ENCODE measurements at places on chromosomes 5 and 9.
A peak's percentile ranks its signal among the peaks of the same experiment; 100 is the strongest.

GRCh38 chr9:115109486-115109885 lies 8.5 kb downstream of the TNC start:
- peak; percentile 50 for DNase-seq

- no peak for DNase-seq
Observed at GRCh38 chr5:135632798-135633197, 54.0 kb upstream of the CXCL14 start.

GRCh38 chr9:105973951-105974351 lies 279.6 kb downstream of the TMEM38B start:
- DNase-seq, result no peak

DNA sequence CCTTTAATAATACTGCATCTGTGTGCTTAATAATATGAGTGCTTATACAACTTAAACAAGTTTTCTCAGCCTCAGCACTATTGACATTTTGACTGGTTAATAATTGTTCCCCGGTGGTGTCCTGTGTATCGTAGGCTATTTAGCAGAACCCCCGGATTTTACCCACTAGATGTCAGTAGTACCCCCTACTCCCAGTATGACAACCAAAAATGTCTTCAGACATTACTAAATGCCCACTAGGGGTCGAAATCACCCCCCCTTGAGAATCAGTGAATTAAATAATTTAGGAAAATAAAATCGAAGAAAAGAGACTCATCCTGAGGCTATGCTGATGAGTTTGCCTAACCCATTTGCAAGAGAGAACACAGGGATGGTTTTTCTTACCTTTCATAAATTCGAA lies 166.3 kb downstream of the ATP10B start:
- DNase-seq, result no peak

DNA sequence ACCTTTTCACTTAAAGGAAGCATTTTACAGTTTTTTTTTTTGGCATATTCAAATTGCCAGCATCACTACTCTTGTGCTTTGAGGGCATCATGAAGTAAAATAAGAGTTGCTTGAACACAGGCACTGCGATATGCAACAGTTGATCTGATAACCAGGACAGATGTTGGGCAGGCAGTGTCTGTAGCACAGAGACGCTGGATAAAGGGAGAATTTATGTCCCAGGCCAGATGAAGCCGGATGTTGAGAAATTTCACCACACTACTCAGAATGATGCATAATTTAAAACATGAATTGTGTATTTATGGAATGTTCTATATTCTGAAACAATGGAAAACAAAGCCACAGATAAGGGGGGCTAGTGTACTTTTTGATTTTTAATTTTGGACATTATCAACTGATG lies 71.4 kb downstream of the SLC12A2 start:
- DNase-seq, result peak; percentile 77

DNA sequence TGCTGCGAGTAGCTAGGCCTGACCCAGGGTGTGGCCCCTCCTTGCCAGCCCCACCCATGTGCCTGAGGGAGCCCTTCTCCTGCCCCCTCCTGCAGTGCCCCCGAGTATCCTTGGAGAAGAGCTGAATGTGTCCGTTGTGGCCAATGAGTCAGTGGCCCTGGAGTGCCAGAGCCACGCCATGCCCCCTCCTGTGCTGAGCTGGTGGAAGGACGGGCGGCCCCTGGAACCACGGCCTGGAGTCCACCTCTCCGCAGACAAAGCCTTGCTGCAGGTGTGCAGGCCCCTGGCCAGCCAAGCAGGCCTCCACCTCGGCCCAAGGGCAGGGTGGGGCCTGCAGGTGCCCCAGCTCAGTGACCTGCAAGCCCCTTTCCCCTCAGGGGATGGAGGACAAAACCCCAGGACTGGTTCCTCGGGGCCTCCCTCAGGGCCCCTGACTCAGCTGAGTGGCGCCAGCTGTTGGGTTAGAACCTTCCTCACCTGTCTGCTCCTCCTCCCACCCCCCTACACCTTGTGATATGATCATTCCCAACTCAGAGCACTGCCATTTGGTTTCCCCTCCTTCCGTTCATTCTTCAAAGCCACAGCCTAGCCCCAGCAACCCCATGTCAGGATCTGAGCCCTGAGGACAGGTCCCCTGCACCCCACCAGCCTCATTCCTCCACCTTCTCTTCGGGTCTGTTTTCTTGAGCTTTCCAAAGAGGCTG lies 80.0 kb upstream of the ASS1 start:
- DNase-seq, result no peak

- no peak for DNase-seq
Observed at GRCh38 chr9:5557606-5558587, 47.6 kb downstream of the PDCD1LG2 start.

DNA sequence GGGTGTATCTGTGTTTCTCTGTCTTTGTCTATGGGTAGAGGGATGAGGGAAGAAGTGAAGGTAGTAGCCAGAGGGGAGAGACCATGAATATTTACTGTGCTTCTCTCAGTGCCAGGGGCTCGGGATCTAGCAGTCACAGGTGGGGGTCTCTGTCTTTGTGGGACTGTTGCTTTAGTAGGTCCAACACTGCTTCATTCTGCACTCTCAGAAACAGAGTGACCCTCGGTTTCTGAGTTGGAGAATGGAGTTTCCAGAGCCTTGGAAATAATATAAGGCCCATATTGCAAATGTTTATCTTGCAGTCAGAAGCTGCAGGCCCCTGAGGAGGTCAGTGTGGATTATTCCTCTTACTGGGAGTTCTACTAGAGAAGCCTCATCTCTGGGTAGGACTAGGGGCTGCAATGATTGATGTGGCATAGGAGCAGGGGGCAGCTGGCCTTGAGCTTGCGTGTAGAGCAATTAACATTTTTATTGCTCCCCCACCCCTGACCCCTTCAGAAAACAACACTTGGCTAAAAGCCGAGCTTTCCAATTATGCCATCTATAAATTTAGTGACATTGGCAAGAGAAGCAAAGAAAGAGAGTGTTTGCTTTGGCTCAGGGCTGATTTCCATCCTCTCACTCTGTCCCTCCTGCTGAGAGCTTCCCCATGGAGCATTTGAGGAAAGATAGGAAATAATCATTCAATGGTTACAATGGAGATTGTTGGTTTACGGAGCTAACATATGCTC lies 55.0 kb upstream of the TRPC7 start:
- no peak for DNase-seq

DNA sequence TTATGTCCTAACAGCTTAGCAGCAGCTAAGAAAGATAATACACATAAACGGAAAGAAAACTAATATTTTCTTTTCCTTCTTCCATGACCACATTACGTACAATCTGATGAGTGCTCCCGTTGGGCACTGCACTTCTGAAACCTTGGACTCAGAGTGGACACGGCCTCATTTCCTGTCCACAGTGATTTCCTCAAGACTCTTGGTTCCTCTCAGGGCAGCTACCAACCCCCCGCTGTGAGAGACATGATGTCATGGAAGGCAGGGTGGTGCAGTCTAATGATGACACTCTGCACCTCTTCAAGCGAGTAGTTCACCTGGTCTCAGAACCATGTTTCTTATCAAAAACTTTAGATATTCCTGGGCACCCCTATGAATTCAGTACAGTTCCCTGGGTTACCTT lies 68.7 kb upstream of the CTSL start:
- DNase-seq, result no peak

DNA sequence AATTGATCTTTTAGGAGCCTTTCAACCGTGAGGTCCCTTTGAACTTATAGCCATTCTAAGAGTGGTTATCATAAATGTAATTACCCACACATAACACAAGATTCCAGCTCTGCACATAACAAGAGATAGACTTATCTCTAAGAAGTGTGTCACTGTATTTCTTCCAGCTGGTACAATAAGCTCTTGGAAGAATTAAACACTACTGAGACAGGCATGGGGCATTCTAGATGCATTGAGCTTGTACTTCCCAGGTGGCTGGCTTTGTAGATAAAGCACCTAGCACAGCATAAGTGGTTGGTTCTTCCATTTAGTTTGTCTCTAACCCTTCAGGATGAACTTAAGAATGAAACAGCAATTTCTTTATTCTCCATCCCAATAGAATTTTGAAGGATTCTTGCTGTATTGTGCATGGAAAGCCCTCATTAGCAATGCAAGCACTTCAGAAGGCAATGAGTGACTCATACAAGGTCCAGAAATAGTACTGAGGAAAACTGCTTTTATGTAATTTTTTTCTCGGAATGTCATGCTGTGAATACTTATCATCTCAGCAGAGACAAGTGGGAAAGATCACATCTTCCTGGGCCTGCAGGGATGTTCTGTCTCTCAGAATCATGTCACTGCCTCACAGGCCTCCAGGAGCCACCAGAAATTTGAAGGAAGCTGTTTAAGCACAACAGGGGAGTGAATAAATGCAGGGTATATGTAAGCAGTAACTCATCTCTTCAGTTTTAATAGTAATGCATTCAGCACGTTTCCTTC lies 91.1 kb upstream of the CD180 start:
- peak; percentile 71 for DNase-seq

- DNase-seq, result no peak
Observed at GRCh38 chr5:91132550-91132949, 250.6 kb downstream of the ARRDC3 start.
